ENCODE measurements at places on chromosomes 11 and 22. TPM values are rescaled to one million over a fixed set of nuclear protein-coding genes. Genes with fewer than 3 reads are reported as not detected.

GRCh38 chr22:46846150-46846831, 83.8 kb downstream of the TBC1D22A start:
- no peak for DNase-seq

- DNase-seq, result no peak
Measured at GRCh38 chr11:30346068-30346688, 23.3 kb downstream of the ARL14EP start.

GRCh38 chr11:626475-627307, at the start of gene SCT:
SCT (minus strand) TSS chr11:627181; CDS start chr11:627143, 38 bp downstream.
- DNase-seq, result no peak

DNA sequence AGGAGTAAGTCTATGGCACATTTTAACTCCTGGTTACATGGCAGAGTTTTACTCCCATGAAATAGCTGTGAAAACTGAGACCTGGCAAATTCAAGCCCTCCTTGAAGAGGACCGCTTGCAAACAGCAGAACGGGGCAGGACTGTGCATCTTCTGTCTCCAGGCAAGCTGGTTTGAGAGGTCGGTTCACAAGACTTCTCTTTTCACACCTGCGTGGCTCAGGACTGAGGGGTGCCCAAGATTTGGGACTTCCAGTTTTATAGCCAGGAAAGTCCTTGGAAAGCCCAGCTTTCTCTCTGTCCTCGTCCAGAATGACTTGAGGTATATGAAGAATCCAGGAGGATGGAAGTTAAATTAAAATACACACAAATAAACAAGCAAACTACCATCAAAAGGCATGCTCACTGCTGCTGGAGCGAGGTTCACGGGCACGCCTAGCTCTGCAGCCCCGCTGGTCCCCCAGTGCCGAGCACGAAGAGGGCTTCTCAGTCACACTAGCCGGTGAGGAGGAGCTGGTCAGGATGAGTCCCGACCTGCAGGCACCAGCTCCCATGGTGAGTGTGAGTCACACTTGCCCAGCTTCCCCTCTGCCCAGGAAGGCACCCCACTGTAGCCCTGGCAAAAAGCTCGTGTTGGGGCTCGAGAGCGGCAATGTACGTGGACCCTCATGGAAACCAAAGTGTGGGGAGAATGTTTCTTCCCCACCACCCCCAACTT, 1382.4 kb downstream of the BRD1 start:
- peak; percentile 41 for DNase-seq

ISX gene
- not detected for total RNA-seq

TST gene
- 73.1 TPM for total RNA-seq

Data from upper lobe of left lung (tissue), 6 donors.